A549 treated with CORT108297 at 1 μM for 4 hours (cell line): ENCODE measurements at places on chromosomes 4 and X. TPM values are rescaled to one million over a fixed set of nuclear protein-coding genes. Genes with fewer than 3 reads are reported as not detected.

Gene ADH1A
- not detected in 5 replicates for total RNA-seq

Gene TGIF2LX
- not detected in 5 replicates for total RNA-seq

Gene ARAP2
- 0.35 to 0.93 TPM (median 0.42 TPM) in 5 replicates for total RNA-seq

Gene SRPK3
- 0.02 to 0.45 TPM (median 0.05 TPM) in 4 of 5 replicates, not detected in the other for total RNA-seq

Gene SLC10A7
- 2.0 to 2.9 TPM (median 2.5 TPM) in 5 replicates for total RNA-seq

Gene IDUA
- 5.9 to 14.8 TPM (median 14.4 TPM) in 5 replicates for total RNA-seq

Gene RAB41
- total RNA-seq: not detected in 5 replicates

Gene SPATA4
- total RNA-seq: 0.17 to 0.31 TPM (median 0.26 TPM) in 4 of 5 replicates, not detected in the other

Gene MCF2
- total RNA-seq: 0.03 to 0.08 TPM (median 0.05 TPM) in 4 of 5 replicates, not detected in the other

Gene NHS
- 3.4 to 5.6 TPM (median 4.5 TPM) in 5 replicates for total RNA-seq

Gene RGN
- 0.09 TPM in 1 of 5 replicates, not detected in the others for total RNA-seq

Gene ZMAT1
- total RNA-seq: 0.08 TPM in 1 of 5 replicates, not detected in the others

Gene OTC
- not detected in 5 replicates for total RNA-seq

Gene FAM47A
- not detected in 5 replicates for total RNA-seq

Gene NXF2B
- total RNA-seq: not detected in 5 replicates

Gene LGI2
- 0.11 to 0.34 TPM (median 0.16 TPM) in 5 replicates for total RNA-seq

Gene DMD
- 0.03 to 0.06 TPM (median 0.03 TPM) in 3 of 5 replicates, not detected in the others for total RNA-seq

Gene TRIM60
- not detected in 5 replicates for total RNA-seq

Gene LRRC66
- total RNA-seq: 0.05 to 0.18 TPM (median 0.10 TPM) in 5 replicates

Gene CXXC4
- total RNA-seq: 0.02 to 0.05 TPM in 2 of 5 replicates, not detected in the others

Gene VCX3B
- total RNA-seq: not detected in 5 replicates

Gene GATA1
- total RNA-seq: not detected in 5 replicates

Gene NCAPG
- total RNA-seq: 25.6 to 28.3 TPM (median 27.2 TPM) in 5 replicates

Gene NPY1R
- total RNA-seq: 0.07 to 0.17 TPM (median 0.09 TPM) in 5 replicates

Gene FSTL5
- total RNA-seq: 0.01 to 0.05 TPM (median 0.02 TPM) in 3 of 5 replicates, not detected in the others

Gene C4orf51
- not detected in 5 replicates for total RNA-seq

Gene STPG2
- total RNA-seq: 0.05 TPM in 1 of 5 replicates, not detected in the others

Gene IBSP
- not detected in 5 replicates for total RNA-seq

Gene MAGEB10
- not detected in 5 replicates for total RNA-seq

Gene GPR173
- not detected in 5 replicates for total RNA-seq

Gene SYTL4
- total RNA-seq: 2.3 to 4.7 TPM (median 2.8 TPM) in 5 replicates

Gene EFHC2
- 0.17 to 0.29 TPM (median 0.21 TPM) in 5 replicates for total RNA-seq

Gene STEEP1
- 30.3 to 37.8 TPM (median 31.1 TPM) in 5 replicates for total RNA-seq

Gene ZCCHC13
- total RNA-seq: not detected in 5 replicates

Gene HSPA4L
- total RNA-seq: 7.8 to 11.4 TPM (median 8.5 TPM) in 5 replicates

Gene NUDT10
- 0.42 to 0.64 TPM (median 0.46 TPM) in 5 replicates for total RNA-seq

Gene RPL9
- 816 to 1,627 TPM (median 858 TPM) in 5 replicates for total RNA-seq
